ENCODE measurements at places on chromosomes 12 and 14. TPM values are rescaled to one million over a fixed set of nuclear protein-coding genes. Genes with fewer than 3 reads are reported as not detected.

GRCh38 chr14:94139421-94139820, 10.0 kb upstream of the IFI27L2 start:
- no peak for DNase-seq

GRCh38 chr12:10663869-10664268, 10.0 kb downstream of the STYK1 start:
- no peak for DNase-seq

- no peak for DNase-seq
Measured at GRCh38 chr14:23147676-23148075, 28.6 kb upstream of the CEBPE start.

DNA sequence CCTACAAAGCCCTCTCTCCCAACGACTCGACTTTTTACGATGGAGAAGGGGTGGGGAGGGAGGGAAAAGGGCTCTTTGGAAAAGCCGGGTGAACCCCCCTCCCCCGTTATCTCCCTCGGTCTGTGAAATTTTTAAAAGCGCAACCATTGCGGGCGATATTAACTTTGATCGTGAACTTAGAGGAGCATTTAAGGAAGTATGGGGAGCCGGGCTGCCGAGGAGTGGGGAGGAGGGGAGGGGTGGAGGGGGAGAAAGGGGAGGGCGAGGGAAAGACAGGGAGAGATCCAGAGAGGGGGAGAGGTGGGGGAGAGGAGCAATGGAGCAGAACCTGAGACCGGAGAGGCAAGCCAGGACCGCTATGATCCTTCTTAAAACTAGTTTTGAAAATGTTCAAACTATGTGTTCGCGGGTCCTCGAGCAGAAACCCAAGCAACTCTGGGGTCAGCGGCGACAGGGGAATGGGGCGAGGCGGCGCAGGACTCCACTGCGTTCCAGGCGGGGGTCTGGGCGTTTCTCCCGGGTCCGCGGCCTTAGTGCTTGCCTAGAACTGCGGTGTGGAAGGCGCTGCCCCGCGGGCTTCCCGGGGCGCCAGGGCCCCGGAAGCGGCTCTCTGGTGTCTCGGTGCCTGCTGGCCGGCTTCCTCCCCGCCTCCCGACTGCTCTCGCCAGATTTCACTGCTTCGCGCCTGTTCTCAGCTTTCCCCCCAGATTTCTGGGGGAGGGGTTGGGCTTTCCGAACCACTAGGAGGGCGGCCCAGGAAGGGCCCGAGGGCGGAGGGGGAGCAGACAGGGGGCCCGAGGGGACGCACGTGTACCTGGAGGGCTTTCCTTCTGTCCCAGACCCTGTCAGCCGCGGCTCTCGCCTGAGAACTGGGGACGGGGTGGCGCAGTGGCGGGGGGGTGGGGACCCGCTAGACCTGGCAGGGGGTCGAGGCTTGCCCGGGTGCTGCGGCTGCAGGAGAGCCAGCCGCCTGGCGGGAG, at the start of gene HOTAIR:
Gene HOTAIR (minus strand): TSS at position 871 of the 980 bp plus-strand sequence.
- no peak for DNase-seq

- no peak for DNase-seq
Measured at GRCh38 chr12:93002293-93003054, 73.4 kb upstream of the EEA1 start.

GRCh38 chr12:12216349-12217017, 50.4 kb downstream of the LRP6 start:
- DNase-seq, result no peak

DNA sequence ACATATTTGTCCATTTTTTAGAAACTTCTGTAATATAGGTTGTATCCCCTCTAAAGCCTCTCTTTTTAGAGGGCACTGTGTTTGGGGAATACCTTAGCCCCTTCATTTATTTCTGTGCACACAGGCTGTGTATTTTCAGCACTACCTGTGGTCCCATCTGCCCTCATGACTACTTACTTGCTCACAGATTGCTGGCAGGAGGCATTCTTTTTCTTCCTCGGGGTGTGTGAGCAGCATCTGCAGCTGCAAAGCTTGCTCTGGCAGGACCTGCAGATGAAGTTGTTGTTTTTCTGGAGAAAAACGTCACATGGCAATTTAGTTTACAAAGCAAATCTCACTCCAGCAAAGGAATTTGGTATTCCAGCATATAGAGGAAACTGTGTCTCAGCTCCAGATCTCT, 24.3 kb downstream of the ANG start:
- no peak for DNase-seq

- DNase-seq, result no peak
Measured at GRCh38 chr14:65962952-65963351, 523.2 kb upstream of the CCDC196 start.

DNA sequence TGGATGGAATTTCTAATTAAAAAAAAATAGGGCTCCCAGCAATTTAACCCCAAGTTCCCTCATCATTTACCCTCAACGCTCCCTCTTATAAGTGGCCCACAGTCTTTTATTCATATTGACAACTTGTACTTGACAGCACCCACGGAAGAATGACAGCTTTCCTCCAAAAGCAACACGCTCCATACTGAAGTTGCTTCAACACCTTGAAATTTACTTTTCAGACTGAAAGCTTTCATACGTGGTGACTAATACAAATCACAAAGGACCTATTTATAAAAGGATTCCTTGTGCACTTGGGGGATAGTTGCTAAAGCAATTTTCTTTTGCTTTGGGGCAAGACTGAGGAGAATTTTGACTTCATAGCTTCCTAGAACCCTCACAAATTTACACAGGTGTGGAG, 1629.4 kb upstream of the SEL1L start:
- no peak for DNase-seq

GRCh38 chr12:108714866-108715265, 16.5 kb downstream of the CORO1C start:
- DNase-seq, result no peak

DNA sequence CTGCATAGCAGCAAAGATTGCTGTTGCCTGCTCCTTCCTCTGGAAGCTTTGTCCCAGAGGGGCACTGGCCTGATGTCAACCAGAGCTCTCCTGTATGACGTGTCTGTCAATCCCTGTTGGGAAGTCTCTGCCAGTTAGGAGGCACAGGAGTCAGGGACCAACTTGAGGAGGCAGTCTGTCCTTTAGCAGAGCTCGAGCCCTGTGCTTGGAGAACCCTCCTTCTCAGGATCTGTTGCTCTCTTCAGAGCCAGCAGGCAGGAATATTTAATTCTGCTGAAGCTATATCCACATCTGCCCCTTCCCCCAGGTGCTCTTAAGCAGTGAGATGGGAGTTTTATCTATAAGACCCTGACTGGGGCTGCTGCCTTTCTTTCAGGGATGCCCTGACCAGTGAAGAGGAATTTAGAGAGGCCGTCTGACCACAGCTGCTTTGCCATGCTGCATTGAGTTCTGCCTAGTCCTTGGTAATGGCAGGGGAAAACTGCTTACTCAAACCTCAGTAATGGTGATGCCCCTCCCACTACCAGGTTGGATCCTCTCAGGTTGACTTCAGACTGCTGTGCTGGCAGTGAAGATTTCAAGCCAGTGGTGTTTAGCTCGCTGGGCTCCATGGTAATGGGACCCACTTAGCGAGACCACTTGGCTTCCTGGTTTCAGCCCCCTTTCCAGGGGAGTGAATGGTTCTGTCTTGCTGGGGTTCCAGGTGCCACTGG, 218.6 kb upstream of the SLC38A2 start:
- no peak for DNase-seq

DNA sequence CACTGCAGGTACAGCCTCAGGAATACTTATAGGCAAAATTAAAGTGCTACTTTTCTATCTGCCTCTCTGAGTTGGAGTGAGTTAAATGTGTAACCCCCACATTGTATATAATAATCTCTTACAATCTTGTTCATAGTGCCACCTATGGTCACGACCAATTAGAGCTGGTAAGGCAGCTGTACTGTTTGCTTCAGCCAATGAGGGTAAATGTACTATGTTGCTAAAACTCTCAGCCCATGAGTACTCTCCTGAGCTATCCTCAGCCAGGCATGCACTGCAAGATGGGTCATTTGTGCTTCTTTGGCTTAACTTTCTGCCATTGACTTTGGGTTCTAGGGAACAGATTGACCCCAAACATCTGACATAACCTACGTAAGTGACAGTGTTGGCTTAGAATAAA, 15.0 kb upstream of the MDM2 start:
- DNase-seq, result peak; percentile 54

GRCh38 chr12:131366261-131366871, 344.5 kb upstream of the SFSWAP start:
- no peak for DNase-seq

- DNase-seq, result no peak
Measured at GRCh38 chr14:53845813-53846693, 110.6 kb downstream of the BMP4 start.

GRCh38 chr14:96634896-96635295, 132.7 kb downstream of the PAPOLA start:
- DNase-seq, result no peak

DNA sequence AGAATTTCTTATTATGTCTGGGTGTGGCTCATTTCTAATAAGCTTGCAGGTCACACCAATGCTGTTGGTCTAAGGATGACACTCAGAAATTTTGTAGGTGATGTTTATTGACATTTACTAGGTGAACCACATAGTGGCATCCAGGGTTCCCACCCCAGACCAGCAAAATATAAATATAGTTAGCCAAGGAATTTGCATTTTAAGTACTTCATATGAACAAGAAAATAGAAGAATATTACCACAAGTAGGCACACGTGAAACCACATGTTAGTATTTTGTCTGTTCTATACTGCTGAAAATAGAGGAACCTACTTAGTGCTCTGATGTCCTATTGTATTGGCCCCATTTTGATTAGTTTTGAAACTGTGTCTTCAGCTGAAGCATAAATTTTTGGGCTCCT, 71.1 kb downstream of the USP15 start:
- no peak for DNase-seq

DNA sequence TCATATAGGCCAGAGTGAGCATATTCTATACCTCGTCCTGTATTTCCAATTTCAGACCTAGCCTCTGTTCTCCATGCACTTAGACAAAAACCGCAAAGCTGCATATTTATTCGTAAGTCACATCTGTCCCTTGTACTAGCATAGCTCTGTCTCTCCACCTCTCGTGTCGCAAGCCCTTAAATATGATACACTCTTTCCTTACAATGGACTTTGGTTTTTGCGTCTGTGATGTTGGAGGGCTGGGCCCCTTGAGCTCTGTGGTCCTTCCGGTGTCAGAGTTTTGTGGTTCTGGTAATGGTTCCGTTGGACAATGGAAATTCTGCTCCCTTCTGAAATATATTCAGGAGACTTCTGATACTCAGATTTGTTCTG, 11.3 kb downstream of the PRKCH start:
- DNase-seq, result no peak

- DNase-seq, result no peak
Measured at GRCh38 chr12:88472775-88473174, 107.5 kb downstream of the KITLG start.

GRCh38 chr12:51980051-51980808, 26.5 kb upstream of the TAMALIN start:
- DNase-seq, result peak; percentile 65

DNA sequence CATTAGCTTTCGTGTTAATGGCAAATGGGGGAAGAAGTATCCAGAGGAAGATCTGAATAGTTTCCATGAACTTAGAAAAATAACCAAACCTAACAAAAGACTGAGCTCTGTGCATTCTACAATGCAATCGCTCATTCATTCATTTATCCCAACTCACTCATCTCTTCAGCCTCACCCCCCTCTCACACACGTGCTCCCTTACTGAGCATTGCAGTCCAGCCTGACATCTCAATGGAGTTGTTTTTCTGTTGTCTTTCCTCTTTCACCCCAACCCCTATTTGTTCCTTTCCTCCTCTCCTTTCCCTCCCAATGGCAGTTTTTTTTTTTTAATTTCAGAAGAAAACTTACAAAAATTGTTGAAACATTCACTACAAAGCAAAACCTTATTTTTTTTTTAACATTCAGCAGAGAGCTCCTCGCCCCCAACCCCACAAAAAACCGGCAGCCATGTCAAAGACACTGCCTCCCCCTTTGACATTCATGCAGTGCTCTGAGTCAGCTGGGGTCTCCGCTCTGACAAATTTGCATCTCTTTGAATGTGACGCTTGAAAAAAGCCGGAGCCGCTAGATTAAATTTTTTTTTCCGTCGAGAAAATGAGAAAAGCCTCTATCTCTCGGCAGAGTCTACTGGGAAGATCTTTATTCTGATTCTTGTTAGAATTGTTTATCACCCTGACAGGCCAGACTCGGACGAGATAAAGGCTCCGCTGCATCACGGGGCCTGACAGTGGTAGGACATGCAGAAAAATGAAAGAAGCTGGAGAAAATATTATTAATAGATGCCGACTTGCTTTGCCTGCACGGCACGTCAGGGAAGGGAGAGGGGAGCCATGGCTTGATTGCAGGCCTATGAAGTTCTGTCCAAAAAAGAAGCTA, 775.6 kb downstream of the VRK1 start:
- DNase-seq, result no peak

DNA sequence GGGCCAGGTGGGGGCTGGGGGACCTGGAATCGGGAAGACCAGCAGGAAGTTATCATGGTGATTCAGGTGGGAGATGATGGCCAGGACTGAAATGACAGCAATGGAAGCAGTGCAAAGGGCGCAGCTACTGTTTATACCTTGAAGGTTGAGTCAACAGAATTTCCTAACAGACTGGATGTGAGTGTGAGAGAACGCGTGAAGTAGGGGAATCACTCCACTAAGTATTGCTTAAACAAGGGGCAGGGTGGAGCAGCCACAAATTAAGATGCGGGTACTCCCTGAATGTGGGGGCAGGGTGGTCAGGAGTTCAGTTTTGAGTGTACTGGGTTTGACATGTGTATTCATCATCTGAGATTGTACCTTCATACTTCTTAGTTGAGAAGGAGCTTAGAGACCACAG, 45.1 kb downstream of the MYF5 start:
- no peak for DNase-seq

- DNase-seq, result no peak
Measured at GRCh38 chr12:49482095-49483051, 56.5 kb upstream of the KCNH3 start.

- DNase-seq, result no peak
Measured at GRCh38 chr14:74155287-74155686, 70.5 kb downstream of the LIN52 start.

ARMH4 gene
- not detected for total RNA-seq

OVCH1 gene
- total RNA-seq, result not detected

PRICKLE1 gene
- total RNA-seq, result 0.10 TPM

KRT7 gene
- not detected for total RNA-seq

NANOG gene
- not detected for total RNA-seq

SLC7A8 gene
- total RNA-seq, result 4.0 TPM

ACSM4 gene
- not detected for total RNA-seq

ACOT4 gene
- total RNA-seq, result 0.74 TPM

CCDC77 gene
- total RNA-seq, result 15.6 TPM

SHMT2 gene
- total RNA-seq, result 36.1 TPM

LETMD1 gene
- 93.6 TPM for total RNA-seq

LUM gene
- total RNA-seq, result 0.54 TPM

GZMH gene
- 9.6 TPM for total RNA-seq

TEX22 gene
- 1.4 TPM for total RNA-seq

SLC39A2 gene
- 0.36 TPM for total RNA-seq

ITGB7 gene
- 208 TPM for total RNA-seq

PRB2 gene
- total RNA-seq, result not detected

POTEM gene
- total RNA-seq, result not detected

ACADS gene
- total RNA-seq, result 11.7 TPM

KRT73 gene
- 26.7 TPM for total RNA-seq

HRK gene
- 1.1 TPM for total RNA-seq

HOXC4 gene
- total RNA-seq, result 0.98 TPM

SLC4A8 gene
- total RNA-seq, result 1.2 TPM

FBXO34 gene
- 24.9 TPM for total RNA-seq

SERPINA3 gene
- not detected for total RNA-seq

Measured in naive thymus-derived CD4-positive, alpha-beta T cell (primary cell).